Stimulated activated naive CD8-positive, alpha-beta T cell treated with anti-CD3 and anti-CD28 coated beads, Interleukin-15, amount 100 ng/mL, for 72 hours (primary cell): ENCODE measurements at places on chromosomes 7 and 10.

GRCh38 chr10:132580617-132581016 lies 43.0 kb downstream of the INPP5A start:
- DNase-seq: no peak

DNA sequence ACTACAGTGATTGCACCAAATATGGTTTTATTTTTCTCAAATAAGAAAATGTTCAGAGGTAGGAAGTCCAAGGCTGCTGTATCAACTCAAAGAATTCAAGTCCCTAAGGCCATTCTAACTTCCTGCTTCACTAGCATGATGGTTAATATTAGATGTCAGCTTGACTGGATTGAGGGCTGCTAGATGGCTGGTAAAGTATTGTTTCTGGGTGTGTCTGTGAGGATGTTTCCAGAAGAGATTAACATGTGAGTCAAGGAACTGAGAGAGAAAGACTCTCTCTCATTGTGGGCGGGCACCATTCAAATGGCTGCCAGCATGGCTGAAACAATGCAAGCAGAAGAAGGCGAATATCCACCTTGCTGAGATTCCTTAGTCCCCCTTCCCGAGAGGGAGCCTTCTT lies 77.4 kb upstream of the NRBF2 start:
- no peak for DNase-seq

DNA sequence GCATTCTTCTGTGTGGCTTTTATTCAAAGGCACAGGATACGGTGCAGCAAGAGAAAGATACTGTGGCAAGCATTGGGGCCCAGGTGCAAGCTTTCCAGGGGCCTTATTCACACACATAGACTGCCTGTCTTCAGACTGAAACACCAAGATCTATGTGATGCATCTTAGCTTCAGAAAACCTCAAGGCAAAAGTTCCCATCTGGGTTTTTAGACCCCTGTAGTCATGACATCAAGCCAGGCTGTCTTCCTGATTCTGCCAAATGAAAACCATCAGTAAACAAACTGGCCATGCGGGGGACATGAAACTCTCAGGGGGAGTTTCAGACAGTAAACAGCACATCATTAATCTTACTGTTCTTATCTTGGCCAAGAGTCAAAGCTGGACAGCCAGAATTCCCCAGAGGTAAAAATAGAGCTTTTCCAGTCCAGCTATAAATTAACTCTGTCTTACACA lies 9.8 kb downstream of the AGBL3 start:
- DNase-seq: peak; percentile 44

DNA sequence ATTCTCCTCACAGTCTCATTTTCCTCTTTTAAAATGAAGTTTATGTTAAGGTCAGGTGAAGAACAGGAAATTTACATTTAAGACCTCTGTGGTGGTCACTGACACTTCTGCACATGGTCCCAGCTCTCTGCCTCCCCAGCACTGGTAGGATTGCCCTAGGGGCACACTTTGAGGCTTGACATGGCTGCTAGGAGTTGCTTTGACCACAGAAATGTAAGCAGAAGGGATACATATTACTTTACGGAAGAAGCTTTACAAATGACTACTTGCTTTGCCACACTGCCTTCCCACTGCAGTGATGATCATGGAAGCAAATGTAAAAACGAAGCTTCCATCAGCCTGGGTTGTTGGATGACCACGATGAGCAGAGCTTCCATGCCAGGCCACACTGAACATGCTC lies 53.1 kb upstream of the RSU1 start:
- no peak for DNase-seq

GRCh38 chr10:6095810-6096570 lies 7.2 kb downstream of the RBM17 start:
- DNase-seq: no peak

DNA sequence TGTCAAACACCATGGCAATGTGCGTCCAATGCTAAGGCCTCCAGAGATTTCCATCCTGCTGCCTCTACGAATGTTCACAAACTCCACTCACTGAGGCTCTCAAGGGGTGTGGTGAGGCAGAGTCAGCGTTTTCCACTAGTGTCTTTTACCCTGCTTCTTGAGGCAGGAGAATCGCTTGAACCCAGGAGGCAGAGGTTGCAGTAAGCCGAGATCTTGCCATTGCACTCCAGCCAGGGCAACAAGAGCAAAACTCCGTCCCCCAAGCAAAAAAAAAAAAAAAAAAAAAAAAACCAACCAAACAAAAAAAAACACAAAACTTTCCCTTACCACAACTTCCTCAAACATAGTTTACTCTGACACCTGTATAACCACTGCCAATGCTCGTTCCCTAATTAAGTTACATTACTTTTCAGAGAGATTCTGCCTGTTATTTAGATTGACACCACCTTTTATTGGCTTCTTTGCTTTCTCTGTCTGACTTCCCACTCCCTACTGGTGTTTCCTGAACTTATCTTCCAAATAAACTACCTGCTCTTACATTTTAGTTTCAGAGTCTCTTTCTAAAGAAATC lies 102.1 kb upstream of the ZNF746 start:
- DNase-seq: no peak

- no peak for DNase-seq
Measured at GRCh38 chr7:138176060-138176459, 99.8 kb downstream of the AKR1D1 start.

DNA sequence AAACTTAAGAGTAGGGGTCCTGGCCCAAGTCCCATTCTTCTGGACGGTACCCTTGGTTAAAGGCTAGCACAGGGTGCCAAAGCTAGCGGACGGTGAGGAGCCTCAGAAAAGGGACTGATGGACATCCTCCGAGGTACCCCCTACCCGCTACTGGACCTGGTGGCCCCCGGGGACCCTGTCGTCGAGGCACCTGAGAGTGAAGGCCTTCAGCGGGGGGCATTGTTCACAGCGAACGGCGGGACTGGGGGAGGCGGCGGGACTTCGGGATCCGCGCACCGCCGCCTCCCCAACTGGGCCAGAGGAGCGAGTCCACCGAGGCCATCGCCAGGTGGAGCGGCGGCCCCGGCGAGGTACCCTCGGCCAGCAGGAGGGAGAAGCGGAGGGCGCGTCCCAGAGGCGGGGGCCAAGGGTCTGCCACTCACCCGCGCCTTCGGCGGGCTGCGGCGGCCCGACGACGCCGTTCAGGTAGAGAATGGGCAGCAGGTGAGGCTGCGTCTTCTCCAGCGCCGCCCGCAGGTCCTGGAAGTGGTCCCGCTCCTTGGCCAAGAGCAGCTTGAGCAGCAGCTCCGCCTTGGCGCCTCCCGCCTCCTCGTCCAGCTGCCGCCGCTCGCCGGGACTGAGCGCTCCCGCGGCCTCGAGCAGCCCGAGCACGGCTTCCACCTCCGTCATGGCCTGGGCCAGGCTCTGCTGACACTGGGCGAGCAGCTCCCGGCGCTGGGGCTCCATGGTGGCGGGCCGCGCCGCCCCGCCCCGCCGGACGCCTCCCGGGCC lies 575 bp downstream of the DLG5 start:
- DNase-seq: peak; percentile 36

GRCh38 chr7:106365252-106366005 lies 80.6 kb upstream of the NAMPT start:
- no peak for DNase-seq

DNA sequence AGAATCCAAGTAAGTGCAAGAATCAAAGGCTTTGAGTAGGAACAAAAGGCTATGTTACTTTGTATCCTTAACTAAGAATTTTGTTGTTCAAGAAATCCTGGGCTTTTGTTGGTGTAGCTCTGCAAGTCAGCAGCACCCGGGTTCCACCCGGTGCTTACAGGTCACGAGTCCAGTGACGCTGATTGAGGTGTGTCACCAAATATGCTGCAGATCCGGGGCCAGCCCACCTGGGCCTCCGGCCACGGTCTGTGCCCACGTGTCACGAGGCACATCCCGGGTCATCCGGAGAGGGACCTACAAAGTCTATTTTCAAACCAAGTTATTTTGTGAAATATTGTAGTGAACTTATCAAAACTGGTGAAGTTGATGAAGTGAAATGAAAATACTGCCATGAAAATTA lies 103.1 kb downstream of the MGMT start:
- no peak for DNase-seq

- no peak for DNase-seq
Measured at GRCh38 chr10:61378865-61379264, 74.3 kb downstream of the TMEM26 start.

DNA sequence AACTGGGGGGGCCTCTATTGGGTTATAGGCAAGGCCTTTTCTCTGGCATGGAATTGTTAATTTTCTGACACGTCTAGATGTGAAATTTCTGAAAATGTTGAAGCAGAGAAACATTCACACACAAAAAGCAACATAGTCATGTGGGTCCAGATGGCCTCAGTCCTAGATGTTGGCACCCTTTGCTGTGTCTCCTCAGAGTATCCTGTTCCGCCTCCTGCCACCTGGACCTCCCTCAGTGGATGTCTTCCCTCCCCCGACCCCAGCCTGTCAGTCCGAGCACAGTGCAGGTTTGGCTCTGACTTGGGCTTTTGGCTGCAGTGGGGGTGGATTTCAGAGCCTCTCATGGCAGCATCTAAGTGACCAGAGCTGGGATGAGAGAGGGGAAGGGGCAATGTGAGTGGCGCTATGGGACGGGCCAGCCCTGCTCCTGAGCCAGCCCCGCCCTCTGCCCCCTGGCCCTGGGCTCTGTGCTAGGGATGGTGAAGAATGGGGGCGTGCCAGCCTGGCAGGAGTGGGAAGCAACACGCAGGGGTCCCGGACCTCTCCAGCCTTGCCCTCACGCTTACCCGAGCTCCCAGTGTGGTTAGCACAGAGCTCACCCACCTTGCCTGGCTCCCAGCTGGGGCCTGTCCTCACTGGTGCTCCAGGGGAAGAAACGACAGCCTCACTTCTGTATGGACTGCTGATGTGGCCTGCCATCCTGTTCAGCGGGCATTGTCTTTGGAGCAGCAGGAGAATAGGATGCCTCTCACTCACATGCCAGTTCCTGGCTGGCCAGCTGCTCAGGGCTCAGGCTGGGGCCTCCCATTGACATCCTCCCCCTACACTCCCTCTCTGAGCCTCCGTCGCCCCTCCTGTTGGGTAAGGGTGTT lies 6.2 kb downstream of the ATP6V0E2 start:
- DNase-seq: no peak

DNA sequence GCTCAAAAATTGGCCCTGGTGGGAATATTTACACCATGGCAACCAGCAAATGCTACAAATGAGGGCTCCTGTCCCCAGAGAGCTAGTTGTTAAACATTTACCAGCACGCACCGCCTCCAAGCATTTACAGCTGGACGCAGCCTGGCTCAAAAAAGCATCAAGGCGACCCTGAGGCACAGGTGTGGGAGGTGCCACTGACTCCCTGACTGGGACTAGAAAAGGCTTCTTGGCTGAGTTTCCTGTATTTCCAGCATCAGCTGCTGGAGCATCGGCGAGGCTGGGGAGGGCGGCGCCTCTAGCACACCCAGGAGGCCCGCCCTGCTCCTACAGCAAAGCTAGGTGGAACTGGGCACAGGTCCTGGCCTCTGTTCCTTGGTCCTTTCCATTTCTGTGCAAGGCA lies 43.5 kb upstream of the ZRANB1 start:
- DNase-seq: no peak

DNA sequence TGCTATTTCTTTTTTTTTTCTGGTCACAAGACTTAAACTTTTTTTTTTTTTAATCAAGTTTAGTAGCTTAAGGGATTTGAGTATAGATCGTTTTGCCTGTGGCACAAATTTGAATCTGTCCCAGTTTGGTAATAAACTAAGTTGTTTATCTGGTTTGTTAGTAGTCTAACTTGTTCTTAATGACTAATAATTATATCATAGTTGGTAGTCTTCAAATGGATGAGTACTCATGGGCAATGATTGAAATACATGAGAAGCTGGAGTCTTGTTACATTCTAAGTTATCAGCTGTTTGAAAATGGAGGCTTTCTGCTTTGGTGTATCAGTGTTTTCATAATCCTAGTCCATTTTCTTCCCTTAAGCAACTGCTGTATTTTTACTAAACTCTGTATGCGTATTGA lies 12.3 kb downstream of the BTAF1 start:
- DNase-seq: no peak

DNA sequence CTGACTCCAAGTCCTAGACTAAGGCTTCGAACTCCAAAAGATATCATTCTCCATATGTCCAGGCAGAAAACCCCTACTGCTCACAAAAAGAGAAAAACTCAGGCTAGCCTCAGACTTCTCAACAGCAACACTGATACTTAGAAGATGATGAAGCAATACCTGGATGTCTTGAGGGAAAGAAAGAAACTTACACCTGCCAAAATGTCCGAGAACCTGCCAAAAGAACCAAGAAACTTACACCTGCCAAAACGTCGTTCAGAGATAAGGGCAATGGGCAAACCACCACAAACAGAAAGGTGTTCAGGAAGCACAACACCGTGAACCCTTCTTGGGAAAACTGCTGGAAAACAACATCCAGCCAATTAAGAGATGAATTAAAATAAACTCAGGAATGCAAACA lies 15.3 kb downstream of the ABLIM1 start:
- no peak for DNase-seq

DNA sequence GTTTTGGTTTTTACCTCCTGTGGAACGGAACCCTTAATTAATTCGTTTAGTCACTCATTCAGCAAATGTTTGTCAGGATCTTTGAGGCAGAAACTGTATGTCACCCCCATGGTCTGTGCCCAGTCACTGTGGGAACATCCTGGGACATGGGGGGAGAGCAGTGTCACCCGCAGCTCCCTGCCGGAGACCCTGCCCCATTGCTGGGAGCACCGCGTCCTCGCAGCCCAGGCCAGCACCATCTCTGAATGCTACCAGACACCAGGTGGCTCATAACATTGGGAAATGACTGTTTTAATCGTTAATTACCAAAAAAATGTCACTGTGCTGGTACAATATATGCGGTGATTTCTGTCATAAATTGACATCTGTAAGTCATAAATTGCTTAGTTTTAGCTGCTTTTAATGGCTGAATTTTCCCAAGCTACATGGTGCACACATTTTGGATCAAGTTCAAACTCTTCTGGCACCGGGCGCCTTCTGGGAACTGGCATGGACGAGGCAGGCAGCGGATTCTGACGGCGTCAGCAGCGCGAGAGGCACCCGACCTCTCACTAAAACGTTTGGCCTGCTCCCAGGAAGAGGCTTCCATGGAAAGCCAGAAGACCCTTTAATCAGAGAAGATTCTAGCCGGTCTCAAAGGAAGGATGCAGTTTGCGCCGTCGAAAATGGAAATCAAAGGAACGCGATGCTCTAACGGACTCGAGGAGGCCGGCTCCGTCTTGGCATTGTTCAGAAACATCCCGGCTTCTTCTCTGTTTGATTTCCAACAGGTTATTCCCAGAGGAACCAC lies 184.2 kb downstream of the ADARB2 start:
- no peak for DNase-seq

DNA sequence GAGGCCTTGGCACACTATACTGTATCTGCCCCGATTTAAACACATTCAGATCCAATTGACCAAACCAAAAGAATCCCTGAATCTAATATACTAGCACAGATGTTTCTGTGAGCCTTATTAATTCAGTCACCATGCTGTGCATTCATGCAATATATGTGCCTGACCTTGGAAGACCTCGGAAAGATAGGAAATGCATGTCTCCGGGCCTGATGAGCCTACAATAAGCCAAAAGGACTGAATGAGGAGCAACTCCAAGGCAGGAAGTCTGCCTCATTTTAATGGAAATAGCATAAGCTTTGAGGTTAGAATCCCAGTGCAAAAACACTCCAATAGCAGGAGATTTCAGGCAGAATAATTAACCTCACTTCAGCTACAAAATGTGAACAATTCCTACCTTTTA lies 316.7 kb downstream of the LRRTM3 start:
- no peak for DNase-seq
